ENCODE measurements at places on chromosomes 11 and 22.

DNA sequence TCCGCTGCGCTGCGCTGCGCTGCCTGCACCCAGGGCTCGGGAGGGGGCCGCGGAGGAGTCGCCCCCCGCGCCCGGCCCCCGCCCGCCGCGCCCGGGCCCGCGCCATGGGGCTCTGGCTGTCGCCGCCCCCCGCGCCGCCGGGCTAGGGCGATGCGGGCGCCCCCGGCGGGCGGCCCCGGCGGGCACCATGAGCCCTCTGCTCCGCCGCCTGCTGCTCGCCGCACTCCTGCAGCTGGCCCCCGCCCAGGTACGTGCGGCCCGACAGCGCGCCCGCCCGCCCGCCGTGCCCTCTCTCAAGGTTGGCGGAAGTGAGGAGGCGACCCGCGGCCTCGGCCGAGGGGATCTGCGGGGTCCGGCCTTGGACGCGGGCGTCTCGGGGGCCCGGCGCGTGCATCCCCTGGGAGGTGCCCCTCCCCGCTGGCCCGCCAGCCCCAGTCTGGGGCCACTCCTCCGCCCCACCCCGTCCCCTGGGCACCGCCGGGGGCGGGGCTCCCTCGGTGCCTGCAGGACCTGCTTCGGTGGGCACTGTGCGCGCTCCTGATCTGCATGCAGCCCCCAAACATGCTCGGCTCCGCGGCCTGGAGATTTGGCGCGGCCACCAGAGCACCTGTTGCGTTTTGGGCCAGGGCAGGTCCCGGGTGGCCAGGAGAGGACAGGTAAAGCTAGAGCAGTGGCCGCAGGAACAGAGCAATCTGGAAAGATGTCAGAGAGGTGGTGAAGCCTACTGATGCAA, 429 bp downstream of the VEGFB start:
- no peak for DNase-seq

- no peak for DNase-seq
Observed at GRCh38 chr11:6646918-6647679, 8.5 kb downstream of the DCHS1 start.

GRCh38 chr11:95867105-95867504, 56.8 kb downstream of the MTMR2 start:
- no peak for DNase-seq

GRCh38 chr11:93587858-93588581, 44.8 kb upstream of the SMCO4 start:
- no peak for DNase-seq

GRCh38 chr11:60873533-60873932, 6.2 kb downstream of the ZP1 start:
- DNase-seq = no peak

DNA sequence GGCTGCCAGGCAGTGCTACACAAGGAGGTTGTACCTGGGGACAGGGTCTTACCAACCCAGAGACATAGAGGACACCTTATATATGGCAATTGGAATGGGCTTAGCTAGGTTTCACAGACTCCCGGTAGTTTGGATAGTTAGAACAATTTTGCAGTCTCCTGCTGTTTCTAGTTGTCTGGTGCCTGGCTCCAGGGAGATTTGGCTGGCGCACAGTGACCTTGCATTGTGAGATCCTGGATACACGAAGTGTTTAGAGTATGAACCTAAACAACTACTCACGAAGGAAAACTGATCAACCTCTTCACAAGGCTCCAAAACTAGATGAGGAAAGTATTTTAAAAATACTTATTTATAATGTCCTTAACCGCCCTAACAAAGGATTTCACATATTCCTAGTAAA, 614.7 kb downstream of the FAM181B start:
- no peak for DNase-seq

- no peak for DNase-seq
Observed at GRCh38 chr22:19383292-19383691, 48.2 kb downstream of the HIRA start.

DNA sequence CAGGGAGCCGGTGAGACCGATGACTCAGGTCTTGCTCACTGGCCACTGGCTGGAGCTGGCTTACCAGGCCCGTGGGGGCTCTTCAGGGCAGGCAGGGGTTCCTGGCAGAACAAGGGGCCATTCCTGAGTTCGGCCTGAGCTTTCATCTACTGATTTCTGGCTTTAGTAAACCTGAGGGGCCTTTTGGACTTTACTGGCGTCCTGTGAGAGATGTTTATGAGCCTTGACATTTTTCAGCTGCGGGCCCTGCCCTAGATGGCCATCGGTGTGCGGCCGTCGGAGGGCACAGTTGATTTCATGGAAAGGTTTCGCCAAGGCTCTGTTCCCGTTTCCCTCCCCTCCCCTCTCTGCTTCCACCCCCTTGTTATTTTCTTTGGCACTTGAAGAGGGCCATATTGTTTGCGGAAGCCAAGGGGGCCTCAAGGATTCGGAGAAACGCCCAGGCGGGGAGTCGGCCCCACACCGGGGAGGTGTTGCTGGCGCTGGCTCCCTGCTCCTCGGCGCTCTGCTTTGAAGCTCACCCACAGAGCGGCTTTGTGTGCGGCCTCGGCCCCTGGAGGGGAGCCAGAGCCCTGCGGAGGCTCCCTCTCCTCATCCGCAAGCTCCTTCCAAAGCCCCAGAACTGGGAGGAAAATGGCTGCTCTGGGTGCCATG, 17.7 kb downstream of the ELF5 start:
- peak; percentile 39 for DNase-seq

DNA sequence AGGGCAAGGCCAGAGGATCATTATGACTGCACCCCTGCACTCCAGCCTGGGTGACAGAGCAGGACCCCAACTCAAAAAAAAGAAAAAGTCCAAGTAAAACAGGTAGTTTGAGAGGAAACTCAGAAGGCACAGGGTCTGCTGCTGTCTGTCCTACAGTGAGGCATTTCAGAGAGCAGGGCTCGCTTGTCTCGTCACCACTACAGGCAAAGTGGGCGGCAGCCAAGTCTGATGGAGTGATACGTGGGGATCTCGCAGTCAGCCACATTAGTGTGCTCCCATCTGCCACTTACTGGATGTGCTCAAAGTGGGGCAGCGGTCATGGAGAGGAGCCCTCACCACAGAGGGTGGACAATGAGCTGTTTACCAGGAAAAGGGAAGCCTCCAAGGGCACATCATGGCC, 42.1 kb downstream of the PI4KA start:
- DNase-seq = no peak

DNA sequence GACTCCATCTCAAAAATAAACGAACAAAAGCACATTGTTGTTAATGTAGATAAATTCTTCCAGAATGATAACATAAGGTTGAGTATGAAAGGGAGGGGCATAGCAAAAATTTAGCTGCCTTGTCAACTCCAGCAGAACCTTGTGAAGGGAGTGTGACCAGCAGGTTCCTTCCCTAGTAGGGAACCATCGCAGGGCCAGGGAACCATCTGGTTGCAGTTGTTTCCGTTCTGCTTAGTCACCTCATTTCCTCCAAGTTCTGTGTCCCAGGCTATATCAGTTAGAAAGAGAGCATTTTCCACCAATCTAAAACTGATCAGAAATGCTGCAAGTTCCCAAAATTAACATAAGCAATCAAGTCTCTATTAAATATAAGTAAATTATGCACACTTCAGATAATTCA, 126.7 kb upstream of the BLID start:
- DNase-seq = no peak

GRCh38 chr11:102666331-102666957, 39.1 kb downstream of the MMP27 start:
- peak; percentile 66 for DNase-seq

DNA sequence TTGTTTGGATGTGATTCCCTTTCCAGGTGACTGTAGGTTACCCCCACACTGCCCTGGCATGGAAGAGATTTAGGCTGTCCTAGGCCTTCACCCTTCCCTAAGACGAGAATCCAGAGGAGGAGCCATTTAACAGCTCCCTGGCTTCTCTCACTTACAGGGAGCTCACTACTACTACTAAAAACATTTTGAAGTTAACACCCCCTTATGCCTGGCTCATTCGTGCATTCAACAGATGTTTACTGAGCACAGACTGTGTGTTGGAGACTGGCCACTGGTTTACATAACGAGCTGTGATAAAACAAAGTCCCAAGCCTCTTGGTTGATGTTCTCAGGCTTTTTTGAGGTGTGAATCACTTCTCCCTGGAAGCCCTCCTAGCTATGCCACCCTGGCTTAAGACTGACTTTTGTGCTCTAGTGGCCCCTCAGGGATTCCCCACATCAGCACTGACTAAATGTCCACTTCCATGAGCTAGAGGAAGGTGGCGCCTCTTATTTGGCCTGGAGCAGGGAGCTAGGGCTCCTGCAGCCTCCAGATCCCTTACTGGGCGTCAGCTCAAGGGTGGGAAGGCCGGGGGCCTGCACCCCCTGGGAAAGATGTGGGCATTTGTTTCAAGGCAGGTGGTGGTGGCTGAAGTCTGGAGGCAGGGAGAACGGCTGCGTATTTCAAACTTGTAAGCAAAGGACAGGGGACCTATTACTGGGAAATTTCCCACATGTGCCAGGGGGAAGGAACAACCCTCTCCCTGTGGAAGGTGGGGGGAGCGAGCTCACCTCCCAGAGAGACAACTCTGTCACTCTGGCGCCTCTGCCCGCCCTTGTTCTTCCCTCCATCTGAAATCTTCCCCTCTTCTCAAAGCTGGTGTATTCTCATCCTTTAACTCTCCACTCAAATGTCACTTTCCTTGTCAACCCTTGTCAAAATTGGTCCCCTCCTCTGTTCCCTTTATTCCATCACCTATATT, 19.4 kb upstream of the MALAT1 start:
- DNase-seq = peak; percentile 70

DNA sequence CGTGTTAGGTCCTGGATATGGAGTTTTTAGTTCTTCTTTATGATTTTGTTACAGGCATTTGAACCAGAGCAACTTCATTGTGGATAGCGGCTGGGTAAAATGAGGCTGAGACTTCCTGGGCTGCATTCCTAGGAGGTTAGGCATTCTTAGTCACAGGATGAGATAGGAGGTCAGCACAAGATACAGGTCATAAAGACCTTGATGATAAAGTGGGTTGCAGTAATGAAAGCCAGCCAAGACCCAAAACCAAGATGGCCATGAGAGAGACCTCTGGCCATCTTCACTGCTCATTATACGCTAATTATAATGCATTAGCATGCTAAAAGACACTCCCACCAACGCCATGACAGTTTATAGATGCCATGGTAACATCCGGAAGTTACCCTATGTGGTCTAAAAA, 23.4 kb upstream of the CLMP start:
- DNase-seq = no peak

- peak; percentile 92 for DNase-seq
Observed at GRCh38 chr11:120952461-120953434, 71.2 kb upstream of the TBCEL start.

DNA sequence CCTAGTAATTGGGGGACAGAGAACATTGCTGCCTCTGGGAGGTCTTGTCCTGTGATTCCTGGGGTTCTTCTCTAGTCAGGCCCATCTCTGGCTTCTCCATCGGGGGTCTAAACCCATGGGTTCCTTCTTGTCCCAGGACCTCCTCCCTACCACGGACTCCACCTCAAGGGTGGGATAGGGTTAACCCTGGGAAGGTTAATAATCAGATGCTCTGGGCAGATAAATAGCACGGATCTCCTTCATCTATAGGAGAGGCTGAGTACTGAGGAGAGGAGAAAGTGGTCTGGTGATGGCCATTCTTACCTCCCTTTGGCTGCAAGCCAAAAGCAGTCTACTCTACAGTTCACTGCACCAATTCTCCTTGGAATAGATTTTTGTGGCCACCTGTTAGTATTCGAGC, 10.5 kb downstream of the HEPHL1 start:
- DNase-seq = no peak

GRCh38 chr11:46127150-46127638, 5.9 kb upstream of the PHF21A start:
- DNase-seq = no peak

GRCh38 chr11:78420796-78421209, 3.2 kb upstream of the GAB2 start:
- peak; percentile 85 for DNase-seq

- DNase-seq = no peak
Observed at GRCh38 chr22:42511401-42511891, 8.2 kb downstream of the RRP7A start.

DNA sequence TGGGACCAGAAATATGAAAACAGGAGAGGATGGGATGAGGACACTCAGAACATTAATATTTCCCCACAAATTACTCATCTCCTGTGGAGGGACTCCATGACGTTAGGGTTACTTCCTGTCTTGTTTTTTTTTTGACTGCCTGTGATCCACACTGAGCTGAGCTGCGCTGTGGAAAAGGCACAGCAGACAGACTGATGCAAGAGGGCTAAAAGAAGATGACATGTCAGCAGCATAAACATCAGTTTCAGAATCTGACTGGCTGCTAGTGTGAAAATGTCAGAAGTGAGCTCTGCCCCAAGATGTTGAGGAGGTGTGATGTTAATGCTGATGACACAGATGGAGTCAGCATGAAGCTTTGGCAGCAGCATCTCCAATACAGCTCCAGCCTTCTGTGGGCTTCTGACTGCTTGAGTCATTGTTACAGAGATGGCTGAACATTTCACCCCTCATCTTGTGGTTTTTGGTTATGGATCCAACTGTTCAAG, 286.8 kb downstream of the BLID start:
- DNase-seq = no peak

DNA sequence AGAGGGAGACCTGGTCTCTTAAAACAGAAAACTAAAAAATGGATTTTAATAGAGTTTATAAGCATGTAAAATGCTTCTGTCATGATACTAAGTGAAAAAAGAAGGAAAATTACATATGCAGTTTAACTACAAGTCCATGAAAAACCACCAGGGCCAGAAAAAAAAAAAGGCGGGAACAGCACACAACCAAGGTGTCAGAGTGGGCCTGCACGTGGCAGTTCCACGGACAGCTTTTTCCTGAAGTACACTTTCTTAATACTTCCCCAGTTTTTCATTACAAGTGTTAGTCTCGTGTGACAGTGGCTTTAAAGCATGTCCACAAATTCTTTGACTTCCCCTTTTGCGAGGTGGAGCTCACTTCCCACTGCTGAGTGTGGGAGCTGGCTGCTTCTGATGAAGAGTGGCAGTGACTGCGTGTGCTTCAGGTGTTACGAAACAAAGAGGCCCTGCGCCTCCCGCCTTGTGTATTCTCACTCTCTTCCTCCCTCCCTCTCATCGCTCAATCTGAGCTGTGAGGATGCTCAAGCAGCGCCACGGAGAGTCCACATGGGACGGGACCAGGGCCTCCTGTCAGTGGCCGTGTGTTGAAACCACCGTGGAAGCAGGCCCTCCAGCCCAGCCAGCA, 16.4 kb downstream of the PPM1F start:
- DNase-seq = no peak

- peak; percentile 74 for DNase-seq
Observed at GRCh38 chr11:2759228-2760195, 59.7 kb upstream of the KCNQ1OT1 start.

DNA sequence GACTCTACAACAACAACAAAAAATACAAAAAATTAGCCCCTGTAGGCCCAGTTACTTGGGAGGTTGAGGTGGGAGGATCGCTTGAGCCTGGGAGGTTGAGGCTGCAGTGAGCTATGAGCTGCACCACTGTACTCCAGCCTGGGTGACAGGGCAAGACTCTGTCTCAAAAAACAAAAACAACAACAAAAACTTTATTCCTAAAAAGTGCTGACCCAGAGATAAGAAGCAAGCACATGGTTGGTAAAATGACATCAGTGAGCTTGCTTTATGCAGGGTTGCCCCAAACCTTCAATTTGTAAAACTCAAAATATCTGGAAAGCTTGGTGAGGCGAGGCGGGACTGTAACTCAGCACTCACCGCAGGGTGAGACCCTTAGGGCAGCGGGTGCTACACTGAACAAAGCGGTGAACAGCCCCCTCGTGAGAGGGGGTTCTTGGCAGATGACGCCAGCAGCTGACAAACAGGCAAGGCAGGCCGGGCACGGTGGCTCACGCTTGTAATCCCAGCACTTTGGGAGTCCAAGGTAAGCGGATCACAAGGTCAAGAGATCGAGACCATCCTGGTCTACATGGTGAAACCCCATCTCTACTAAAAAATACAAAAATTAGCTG, 3.5 kb upstream of the TCIRG1 start:
- DNase-seq = peak; percentile 59

- no peak for DNase-seq
Observed at GRCh38 chr11:116536416-116536815, 236.4 kb downstream of the BUD13 start.

All from kidney (tissue), 22 donors.